ENCODE measurements at places on chromosomes 5 and 9.

- DNase-seq = no peak
These were observed 195.9 kb upstream of the TRIM32 start for GRCh38 chr9:116491219-116491618.

DNA sequence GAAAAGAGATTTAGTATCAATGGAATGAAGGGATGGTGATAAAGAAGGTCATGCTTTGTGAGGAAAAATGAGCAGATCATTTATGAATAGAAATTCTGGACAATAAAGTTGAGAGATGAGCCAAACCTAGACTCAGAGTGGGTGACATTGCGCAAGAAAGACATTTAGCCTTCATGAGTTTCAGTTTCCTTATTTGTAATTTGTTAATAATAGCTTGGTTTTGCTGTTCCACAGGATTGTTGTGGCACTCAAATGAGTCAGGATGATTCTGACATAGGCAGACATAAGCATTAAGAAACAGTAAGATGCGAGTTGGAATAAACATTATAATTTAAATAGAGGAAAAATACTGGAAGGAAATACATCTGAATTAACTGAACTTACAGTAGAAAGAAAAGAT is 34.8 kb downstream of the ITGA2 start:
- no peak for DNase-seq

DNA sequence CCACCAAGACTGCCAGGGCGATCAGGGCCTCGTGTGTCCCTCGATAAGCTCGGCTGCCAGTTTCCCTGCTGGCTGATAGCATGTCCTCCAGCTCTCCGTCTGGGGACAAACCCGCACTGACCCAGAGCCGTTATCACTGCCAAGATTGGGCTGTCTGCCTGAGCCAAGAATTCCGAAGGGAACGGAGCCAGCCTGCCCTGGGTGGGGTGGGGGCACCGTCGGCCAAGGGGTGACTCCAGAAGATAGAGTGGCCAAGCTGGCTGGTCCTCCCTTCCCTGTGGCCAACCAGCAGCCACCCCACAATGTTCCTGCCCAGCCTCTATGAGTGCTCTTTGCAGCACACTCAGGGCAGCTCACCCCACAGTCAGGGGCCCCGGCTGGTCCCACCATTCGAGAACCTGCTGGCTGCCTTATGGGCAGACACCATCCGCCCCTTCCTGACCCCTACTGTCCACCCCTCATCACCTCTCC is 29.4 kb downstream of the HRH2 start:
- DNase-seq = no peak

DNA sequence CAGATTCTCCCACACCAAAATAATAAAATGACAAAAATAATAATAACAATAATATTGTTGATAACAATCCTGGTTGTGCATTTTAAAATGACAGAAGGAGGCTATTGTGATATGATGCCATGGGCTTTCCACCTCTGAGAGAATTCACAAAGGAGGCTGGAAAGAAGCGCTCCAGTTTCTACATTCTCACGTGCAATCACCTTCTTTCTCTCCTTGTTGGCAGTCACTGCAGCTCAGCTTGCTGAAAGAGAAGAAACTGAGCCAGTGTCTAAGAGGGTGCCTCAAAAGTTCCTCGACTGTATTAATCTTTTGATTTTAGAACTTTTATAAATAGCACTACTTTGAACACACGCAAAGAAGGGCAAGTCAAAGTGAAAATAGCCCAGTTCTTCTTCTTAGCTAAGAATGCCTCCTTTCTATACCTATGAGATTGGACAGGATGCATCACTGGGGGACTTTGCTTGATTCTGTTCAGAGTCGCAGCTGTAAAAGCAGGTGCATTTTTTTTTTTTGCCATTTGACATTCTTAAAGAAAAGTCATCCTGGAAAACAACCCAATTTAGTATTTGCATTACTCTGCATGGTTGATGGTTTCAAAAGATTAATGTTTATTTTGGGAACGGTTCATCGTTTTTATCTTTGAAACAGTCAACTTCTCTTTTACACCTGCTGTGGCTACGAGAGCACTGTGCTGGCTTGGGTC is 12.4 kb upstream of the SUB1 start:
- DNase-seq = no peak

- no peak for DNase-seq
These were observed 61.9 kb downstream of the MROH2B start for GRCh38 chr5:41009232-41009631.

DNA sequence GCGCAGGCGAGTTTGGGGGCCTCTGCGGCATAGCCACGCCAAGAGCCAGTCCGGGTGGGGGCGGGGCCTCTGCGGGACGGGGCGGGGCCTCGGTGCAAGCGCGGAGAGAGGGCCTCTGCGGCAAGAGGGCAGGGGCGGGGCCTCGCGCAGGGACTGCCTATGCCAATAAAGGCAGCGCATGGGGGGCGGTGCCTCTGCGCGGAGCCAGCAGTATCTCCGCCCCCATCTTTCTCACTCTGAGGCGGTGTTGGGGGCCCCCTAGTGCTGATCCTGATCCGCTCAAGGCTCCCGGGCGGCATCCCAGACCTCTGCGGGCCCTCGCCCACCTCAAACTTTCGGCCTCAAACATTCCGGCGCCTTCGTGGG is 9.2 kb upstream of the GPRIN1 start:
- DNase-seq = no peak

GRCh38 chr5:98774192-98775033 is 950 bp downstream of the RGMB start:
- DNase-seq = no peak

DNA sequence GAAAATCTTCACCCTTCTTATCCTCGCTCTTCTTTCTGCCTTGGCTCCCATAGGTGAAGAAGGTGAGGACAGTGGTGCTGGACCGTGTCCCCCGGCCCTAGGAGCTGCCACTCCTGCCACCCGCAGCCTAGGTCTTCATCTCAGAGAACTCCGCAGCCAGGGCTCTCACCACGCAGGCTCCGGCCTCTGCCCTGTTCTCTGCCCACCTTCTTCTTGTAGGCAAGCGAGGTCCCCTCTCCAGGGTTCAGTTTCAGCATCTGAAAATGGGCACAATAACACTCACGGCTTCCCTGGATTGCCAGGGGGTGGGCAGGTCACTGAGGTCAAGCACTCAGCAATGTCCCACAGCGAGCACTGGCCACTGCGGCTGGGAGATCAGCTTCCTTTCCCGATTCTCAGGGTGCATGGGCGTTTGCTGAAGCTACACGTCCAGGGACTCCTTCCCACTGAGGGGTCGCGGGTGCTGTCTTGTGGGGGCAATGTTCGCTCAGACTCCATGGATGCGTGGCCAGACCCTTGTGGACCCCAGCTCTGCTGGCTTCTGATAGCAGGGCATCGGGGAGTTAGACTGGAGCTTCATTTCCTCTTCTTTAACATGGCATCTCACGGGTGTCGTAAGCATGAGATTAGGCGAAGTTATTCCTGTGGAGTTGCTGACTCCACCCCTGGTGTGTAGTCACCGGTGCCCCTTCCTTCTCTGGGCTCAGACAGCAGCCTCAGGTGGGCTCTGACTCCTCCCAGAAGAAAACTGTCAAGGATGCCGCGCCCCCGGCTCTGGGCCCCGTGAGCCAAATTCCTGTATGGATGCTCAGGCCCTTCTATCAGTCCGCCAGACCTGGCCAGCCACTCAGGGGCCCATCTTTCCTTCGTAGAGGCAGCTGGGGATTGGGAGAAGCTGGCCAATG is 145.1 kb upstream of the IRX2 start:
- no peak for DNase-seq

DNA sequence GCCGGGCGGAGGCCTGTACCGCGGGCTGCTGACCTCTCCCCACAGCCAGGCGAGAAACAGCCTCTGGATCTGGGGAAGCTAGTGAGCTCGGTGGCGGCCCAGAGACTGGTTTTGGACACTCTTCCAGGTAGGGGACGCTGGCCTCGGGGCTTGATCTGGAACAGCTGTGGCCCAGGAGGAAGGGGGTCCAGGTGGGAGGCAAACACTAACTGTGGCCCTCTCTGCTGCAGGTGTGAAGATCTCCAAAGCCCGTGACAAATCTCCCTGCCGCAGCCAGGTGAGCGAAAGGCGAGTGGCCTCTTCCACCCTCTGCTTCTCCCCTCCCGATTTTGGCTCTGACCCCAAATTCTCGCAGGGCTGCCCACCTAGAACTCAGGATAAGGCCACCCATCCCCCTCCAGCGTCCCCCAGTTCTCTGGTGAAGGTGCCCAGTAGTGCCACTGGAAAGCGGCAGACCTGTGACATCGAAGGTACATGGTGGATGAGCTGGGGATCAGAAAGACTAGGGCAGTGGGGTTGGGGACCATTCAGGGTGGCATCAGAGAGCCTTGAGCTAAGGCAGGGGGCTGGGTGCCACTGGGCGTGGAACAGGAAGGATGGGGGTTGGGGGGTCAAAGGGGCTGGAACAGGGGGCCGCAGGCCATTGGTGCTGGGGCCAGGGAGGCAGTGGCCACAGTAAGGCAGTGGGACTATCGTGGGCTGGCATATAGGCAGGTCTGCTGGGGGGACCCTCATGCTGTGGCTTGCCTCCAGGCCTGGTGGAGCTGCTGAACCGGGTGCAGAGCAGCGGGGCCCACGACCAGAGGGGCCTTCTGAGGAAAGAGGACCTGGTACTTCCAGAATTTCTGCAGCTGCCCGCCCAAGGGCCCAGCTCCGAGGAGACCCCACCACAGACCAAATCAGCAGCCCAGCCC is 12.9 kb upstream of the SLC34A1 start:
- DNase-seq = no peak

- no peak for DNase-seq
These were observed 20.9 kb upstream of the RFK start for GRCh38 chr9:76415154-76415553.

DNA sequence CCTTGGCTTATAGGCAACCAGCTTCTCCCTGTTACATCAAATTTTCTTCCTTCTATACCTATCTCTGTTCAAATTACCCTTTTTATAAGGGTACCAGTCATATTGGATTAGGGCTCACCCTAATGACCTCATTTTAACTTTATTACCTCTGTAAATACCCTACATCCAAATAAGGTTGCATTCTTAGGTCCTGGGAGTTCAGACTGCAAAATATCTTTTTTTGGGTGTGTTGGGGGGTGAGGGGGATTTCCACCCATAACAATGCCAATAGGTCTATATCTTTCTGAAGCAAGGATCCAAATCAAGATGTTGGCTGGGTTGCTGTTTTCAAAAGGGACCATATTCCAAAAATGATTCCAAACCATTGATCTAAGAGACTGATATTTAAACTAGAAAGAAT is 141.7 kb downstream of the XRCC4 start:
- no peak for DNase-seq

- DNase-seq = peak; percentile 33
These were observed 3.3 kb upstream of the CDC20B start for GRCh38 chr5:55176176-55176818.

DNA sequence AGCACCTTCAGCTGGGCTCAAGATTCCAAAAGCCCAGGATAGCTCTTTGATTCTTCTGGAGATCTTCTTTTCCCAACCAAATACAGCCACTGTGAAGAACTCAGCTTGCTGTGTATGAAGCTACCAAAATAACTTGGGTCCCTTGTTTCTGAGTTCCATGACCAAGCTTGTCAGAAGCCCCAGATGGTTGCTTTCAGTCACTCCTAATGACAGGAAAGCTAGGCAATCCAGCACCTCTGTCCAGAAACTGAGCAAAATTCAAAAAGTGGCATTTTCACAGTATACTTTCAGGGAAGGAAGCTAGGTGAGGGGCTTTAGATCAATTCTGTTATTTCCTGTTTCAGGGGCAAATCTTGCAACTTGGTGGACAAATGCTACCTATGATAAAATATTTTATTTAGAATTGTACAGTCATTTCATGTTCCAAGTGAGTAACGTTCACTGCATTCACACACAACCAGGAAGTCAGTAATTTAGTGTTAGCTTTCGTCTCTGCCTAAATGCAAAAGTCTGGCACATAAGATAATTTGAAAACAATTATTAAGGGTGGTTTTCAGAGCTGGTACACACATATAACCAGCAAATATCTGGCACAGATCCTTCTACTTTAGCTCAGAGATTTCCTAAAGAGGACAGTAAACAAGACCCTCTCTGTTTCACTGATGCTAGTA is 330.1 kb downstream of the GLIS3 start:
- DNase-seq = no peak

GRCh38 chr5:73253047-73253660 is 80.2 kb downstream of the TMEM174 start:
- DNase-seq = no peak

DNA sequence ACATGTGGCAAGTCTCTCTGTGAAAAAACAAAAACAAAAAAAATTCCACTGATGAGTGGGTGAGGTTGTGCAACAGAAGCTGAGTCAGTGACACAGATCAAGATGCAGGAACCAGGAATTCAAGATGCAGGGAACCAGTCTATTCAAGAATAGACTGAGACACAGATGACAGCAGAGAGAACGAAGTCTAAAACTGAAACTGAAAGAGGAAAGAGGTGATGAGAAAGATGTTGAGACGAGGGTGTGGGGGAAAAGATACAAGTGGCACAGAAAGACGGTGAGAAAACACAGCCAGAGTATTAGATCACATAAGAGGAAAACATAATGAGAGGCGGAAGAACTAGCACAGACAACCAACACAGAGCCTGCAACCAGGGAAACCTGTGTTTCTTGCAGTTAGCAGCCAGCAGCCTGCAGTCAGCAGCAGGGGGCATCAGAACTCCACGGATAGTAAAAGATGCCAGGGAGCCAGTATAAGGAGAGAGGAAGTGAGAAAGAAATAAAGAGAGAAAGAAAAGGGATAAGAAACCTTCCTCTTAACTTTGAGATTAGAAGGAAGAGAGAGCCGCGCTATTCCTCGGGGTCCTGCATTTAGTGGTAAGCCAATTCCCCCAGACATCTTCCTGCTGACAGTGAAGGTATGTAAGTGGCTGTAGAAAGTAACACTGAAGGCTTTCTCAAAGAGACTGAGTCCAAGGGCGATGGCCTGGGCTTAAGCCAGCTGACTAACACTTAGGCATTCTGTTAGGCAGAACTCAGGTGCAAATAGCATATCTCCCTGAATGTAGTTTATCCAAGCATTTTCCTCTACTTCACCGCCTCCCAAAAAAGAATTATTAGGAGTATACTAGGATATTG is 79.0 kb downstream of the TLR4 start:
- DNase-seq = no peak

DNA sequence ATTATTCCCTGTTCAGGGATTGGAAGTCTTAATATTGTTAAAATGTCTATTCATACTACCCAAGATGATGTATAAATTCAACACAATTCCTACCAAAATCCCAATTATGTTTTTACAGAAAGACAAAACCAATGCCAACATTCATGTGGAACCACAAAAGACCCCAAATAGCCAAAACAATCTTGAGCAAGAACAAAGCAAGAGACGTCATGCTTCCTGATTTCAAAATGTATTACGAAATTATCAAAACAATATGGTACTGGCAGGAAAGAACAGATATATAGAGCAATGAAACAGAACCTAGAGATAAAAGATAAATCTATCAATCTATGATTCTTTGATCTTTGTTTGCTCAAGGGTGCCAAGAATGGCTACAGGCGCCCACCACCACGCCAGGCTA is 237.9 kb downstream of the TAF11L14 start:
- no peak for DNase-seq

All from D721Med (cell line).